ENCODE measurements at places on chromosomes 12 and 14.

- DNase-seq = no peak
These were observed 51.0 kb upstream of the CRADD start for GRCh38 chr12:93626160-93626559.

GRCh38 chr12:42459336-42459847 lies 130.2 kb downstream of the PRICKLE1 start:
- DNase-seq = no peak

DNA sequence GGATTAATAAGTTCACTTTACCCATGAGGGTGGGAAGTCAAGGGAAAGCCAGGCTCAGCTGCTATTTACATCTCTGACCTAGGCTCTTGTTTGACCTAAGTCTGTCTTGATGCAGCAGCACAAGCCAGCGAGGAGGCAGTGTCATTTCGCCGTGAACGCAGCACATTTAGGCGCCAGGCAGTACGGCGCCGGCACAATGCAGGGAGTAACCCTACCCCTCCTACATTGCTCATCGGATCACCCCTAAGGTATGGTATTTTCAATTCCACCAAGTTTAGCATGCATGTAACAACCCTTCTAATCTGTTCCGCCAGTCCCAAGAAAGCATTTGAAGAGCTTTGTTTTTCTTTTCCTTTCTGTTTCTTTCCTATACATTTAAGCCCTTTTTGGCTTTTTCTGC lies 81.2 kb downstream of the PCNX1 start:
- no peak for DNase-seq

DNA sequence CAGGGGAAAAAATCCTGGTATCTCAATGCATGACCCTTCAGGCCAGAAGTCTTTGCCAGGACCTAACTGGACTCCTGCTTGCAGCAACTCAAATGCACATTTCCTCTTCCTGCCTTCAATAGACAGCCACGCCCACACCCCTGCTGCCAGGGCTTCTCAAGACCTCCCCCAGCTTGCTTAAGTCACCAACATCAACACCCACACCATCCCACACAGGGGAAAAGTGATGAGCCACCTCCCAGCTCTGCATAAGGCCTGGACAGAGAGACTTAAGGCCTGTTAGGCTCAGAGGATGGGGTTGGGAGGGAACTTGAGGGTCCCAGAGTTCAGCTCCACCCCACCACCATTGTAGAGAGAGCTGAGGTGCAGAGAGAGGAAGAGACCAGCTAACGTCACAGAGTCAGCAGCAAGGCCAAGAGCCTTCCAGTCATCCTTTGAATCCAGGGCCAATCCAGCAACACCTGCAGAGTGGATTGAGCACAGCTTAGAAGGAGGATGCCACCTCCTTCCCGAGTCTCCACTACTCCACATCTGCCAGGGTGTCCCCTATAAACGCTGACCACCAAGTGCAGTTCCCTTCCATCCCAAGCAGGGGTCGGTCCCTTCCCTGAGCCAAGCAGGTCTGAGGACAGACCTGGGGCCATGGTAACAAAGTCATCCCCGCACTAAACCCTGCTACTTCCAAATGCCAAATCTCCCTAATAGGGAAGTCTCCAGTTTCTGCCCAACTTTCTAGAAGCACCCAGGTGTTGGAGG lies 50.0 kb downstream of the KDM2B start:
- no peak for DNase-seq

- no peak for DNase-seq
These were observed 15.4 kb upstream of the KRT5 start for GRCh38 chr12:52535574-52535973.

GRCh38 chr12:40170593-40170992 lies 54.2 kb upstream of the LRRK2 start:
- DNase-seq = no peak

DNA sequence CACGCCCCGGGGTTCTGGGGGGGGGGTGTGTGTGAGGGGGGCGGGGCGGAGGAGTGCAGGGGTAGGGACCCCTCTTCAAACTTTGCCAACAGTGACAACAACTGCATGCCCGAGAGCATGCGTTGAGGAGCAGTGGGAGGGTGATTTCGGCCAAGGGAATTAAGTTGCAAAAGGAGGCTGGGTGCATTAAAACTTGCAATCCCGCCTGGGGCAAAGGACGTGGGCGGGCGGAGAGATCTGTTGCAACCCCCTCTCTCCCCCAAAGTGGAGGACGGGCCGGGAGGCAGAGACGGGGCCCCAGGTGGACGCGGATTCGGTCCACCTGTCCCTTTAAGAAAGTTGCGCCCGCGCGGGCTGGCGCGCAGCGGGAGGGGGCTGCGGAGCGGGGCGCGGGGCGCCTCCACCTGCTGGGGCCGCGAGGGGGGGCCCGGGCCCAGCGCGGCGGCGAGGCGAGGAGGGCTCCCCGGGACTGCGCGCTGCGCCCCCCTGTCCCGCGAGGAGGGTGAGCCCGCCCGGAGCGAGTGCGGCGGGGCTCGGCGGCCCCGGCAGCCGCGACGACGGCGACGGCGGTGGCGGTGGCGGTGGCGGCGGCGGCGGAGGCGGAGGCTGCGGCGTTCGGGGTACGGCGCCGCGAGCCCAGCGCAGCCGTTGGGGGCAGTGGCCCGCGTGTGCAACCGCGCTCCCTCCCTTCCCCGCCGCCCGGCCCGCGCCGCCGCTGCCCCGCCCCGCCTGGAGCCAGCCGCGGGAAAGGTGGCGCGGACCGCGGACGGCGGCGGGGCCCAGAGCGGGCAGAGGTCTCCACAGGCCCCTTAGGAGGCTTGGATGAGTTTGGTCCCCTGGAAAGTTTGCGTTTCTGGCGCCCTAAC lies 530 bp upstream of the FOXN4 start:
- peak; percentile 65 for DNase-seq

DNA sequence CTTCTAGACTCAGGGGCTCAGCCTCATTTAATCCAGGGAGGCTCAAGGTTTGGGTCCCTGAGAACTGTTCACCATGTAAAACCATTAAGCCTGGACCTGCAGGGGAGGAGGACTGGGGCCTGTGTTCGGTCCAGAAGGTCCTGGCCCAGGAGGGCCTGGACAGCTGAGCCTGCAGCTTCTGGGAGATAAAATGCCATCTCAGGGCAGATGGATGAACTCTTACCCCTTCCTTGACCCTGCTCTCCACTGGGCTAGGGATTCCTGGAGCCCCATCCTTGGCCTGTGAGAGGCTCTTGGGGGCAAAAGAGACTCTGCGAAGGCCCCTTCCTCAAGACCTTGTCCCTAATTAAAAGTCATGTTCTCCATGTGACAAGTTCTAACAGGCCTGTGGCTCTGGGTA lies 51.2 kb downstream of the PRMT8 start:
- DNase-seq = no peak

DNA sequence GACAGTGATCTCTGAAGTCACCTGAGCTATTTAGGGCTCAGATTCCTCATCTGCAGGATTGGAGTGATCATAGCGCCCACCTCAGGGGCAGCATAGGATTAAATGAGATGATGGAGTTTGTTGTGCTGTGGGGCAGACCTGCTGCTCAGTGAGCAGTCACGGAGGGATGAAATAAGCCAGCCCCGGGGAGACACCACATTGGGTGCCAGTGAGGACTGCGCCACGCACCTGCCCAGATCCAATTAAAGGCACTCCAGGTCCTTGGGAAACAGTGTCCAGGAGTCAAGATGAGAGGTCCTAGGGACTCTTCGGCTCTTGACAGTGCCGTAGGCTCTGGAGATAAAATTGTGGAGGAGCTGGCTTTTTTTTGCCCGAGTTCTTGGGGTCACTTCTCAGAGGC lies 166.2 kb downstream of the ADGRD1 start:
- no peak for DNase-seq

- no peak for DNase-seq
These were observed 7.8 kb downstream of the ATN1 start for GRCh38 chr12:6935371-6936193.

- DNase-seq = no peak
These were observed 198.5 kb downstream of the SLC25A21 start for GRCh38 chr14:36973806-36974442.

- DNase-seq = no peak
These were observed 50.3 kb downstream of the IRAK3 start for GRCh38 chr12:66239295-66239694.

DNA sequence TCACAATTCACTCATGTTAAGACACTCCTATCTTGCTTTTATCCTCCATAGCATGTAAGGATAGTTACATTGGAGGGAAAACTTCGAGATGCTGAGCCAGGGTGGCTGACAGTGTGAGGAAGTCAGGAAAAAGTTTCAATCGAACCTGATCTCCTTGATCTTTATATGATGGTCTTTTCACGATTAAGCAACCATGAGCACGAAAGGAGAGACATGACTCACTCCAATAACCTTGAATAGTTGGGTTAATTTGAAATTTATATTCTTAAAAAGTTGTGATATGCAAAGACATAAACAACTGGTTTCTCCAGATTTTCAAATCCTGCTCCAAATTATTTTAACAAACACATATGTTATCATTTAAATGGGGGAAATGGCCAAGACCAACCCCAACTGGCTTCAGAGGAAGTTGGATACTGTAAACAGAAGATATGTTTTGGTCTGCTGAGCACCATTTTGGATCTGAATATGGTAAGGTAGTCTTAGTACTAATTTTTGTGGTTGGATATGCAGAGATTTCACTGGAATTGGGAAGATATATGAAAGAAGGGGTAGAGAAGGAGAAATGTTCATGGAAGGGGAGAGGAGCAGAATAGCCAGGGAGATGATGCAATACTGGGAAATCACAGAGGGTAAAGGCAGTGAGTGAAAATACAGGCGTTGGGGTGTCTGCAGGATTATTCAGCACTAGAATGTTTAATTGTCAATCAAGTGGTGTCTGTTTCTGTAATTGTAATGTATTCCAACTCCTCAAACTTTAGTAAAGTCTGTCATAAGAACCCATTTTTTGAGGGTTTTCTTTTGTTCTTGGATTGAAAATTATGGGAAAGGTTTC lies 185.2 kb upstream of the SLC38A2 start:
- DNase-seq = no peak

DNA sequence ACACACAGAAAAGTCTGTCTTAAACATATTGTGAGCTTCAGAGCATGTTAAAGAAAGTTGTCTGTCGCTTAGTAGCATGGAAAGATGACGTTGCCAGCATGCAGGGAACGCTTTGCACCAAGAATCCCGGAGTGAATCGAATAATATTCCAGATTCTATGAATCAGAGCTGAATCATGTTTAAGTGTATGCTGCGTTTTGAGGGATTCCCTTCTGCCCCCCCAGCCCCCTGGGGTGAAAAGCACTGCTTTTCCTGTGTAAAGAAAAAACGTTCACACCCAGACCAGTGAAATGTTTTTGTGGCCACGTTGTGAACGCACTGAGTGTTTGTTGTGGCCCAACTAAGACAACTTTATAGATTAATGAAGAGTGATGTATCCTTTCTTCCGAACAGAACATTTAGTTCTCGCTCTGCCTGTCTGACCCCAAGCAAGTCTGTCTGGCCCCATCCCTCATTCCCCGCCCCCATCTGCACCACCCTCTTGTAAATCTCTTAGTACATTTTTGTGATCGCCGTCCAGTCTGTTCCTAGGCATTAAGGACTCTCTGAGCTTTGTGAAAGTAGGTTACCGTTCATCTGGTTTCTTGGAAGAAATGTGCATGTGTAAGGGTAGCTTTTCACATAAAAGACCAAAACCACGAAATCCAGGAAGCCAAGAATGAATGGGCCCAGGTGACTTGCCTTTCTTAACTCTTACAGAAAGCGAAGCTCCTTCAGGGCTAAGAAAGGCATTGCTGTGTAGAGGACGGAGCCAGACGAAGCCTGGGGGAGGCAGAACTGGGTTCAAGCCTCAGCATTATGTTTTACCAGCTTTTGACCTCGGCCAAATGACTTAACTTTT lies 103.0 kb downstream of the SAMD4A start:
- no peak for DNase-seq

GRCh38 chr12:32365473-32366064 lies 33.8 kb upstream of the FGD4 start:
- DNase-seq = peak; percentile 83

DNA sequence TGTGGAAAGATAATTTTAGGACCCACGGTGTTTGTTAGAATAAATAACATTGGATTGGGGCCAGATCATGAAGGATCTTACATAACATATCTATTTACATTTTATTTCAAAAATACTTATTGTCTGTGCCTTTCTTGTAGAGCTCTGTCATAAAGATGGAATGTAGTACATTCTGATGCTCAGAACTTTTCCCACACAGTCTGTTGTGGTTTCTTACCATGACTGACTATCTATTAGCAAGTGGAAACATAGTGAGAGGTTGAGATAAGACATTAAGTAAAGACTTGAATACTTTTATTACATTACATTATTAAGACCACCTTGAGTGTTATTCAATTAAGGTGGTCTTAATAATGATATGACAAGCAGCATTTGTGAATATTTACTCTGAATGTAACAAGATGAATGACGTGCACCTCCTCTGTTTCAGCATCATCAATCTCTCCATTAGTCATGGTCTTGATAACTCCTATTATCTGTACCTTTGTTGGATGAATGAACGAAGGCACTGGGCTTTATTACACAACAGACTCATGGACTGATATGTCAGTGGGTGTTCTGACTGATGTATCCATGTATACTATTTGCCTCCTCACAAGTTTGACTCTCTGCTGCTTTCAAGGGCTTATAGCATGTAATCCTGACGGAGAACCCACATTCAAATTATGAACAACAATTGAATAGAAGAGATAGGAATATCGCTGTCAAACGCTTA lies 883.0 kb upstream of the FLRT2 start:
- no peak for DNase-seq

- DNase-seq = peak; percentile 51
These were observed 196.6 kb downstream of the PCNX1 start for GRCh38 chr14:71103662-71104484.

DNA sequence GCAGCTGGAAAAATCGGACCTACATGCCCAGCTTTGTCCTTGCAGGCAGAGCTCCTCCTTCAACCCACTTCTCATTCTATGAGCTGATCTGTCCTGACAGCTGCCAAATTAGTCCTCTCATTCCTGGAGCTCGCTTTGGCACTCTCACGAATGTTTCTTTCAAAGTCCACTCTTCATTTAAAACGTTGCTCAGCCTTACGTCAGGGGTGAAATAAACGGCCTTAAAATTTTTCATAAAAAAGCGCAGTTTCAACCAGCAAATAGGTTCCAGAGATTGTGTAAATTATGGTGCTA lies 120.9 kb upstream of the HIF1A start:
- no peak for DNase-seq

GRCh38 chr14:51304941-51305340 lies 64.9 kb downstream of the TMX1 start:
- no peak for DNase-seq

DNA sequence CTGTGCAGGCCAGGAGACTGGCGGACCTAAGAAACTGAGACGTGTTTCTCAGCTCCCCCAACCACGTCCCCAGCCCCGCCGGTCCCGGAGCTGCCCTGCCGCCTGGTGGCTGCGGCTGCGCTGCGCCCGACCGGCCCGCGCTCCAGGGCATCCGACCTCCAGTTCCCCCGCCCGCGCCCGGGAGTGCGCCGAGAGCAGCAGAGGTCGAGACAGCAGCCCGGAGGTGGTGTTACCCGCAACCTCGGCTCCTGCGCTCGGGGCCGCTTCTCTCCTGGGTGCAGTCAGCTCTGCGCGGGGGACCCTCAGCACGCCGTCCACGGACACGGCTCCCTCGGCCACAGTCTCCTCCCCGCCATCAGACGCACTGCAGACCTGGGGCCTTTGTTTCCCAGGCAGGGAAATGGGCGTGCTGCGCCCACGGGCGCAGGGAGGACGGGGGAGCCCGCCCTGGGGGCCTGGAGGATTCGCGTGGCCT lies 21.6 kb upstream of the GPR132 start:
- peak; percentile 59 for DNase-seq
